ENCODE measurements at places on chromosomes 12 and 14.
A peak's percentile ranks its signal among the peaks of the same experiment; 100 is the strongest.

DNA sequence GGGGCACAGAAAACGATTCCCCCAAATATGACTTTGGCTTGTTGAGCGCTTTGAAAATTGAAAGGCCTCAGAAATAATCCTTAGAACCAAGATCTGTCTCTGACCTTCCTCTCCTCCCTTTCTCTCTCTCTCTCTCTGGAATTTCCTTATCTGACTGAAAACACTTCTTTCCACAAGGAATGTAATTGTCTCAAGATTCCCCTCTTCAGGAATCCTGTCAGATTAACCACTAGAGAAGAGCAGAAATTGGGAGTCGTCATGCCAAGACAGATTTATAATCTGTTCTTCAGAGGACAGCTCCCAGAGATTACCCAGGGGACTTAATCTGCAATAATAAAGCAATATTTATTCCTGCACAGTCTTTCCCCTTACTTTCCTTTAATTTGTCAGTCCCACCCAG lies 317.6 kb downstream of the ACSS3 start:
- DNase-seq = no peak

GRCh38 chr14:77505031-77505430 lies 6.4 kb upstream of the ISM2 start:
- DNase-seq = no peak

DNA sequence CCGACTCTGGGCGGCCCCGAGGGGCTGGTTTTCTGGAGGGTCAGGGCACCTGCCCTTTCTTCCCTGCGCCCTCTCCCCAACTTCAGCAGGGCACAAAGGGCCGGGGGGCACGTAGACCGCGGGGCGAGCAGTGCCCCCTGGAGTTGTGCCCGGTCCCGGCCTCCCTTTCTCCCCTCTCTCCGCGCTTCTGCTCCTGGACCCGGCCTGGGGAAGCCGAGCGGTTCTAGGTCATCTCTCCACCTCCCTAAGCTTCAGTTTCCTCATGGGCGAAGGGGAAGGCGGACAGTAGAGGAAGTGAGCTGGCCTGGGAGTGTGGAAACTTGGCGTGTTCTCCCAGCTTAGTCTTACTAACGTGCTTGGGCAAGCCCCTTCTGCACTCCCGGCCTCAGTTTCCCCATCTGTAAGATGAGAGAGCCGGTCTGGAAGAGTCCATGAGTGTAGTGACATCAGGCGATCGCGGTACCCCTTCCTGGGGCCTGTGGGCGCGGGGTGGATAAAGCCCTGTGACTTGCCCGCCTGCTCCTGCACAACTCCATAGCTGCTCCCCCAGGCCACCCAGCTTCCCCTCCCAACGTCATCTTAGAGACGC lies 158.6 kb upstream of the PARP11 start:
- DNase-seq = peak; percentile 55

DNA sequence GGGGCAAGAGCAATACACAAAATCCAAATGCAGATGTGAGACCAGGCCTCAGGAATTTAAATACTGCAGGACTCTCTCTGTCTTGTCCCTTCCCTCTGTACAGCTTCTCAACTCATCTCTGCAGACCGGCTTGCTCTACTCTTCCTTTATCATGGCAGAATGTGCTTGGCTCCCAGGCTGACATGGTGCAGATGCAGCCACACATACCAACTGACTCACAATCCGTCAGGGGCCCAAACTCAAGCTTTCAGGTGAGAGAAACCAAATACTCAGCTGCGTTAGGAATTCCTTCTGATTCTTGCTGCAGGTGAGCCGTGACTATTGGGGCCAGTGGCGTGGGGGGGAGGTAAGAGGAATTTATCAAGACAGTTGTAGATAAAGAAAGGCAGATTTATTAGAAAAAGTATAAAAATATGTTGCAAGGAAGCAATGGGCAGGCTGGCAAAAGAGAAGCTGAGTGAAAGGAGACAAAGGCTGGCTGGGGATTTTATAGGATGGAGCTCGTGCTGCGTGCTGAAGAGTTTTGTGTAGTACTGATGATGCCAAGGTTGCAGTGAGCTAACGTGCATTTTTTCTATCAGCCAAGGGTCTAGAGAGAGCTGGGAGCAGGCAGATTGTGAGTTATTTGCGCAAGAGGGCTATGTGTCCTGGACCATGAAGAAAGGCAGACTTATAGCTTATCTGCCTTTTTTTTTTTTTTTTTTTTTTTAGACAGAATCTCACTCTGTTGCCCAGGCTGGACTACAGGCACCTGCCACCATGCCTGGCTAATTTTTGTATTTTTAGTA lies 5.0 kb upstream of the LGALS3 start:
- no peak for DNase-seq

GRCh38 chr14:23106747-23107045 lies 1.9 kb upstream of the CIROP start:
- no peak for DNase-seq

DNA sequence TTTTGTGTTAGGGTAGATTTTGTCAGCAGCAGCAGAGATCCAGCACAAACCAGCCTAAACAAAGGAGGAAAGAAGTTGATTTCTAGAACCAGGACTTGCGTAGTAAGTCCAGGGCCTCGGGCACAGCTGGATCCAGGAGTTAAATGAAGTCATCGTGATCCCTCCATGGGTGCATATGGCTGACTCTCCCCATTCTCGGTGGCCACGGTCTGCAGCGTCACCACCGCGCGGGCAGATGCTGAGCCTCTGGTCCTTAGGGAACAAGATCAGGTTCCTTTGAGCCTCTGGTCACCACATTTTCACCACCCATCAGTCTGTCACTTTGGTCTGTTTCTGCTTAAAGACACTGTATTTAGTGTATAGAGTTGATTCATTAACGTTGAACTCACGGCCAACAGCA lies 14.8 kb upstream of the GALNT9 start:
- DNase-seq = no peak

DNA sequence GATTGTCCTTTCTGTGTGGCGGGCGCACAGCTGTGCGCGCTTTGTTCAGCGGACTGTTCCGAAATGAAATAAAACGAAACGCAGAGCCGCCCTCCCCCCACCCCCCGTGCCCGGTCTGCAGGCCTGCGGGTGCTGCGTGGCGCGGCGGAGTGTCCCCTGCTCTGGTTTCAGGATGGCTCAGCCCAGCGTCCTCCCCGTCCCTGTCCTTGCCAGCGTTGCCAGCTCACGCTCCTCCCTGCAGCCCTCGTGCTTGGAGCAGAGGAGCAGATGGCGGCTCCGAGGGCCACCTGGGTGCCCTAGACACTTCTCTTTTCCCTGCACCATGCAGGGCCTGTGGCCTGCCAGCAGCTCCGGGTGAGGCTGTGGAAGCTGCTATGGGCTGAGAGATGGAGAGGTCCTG lies 17.5 kb upstream of the BEGAIN start:
- DNase-seq = no peak

GRCh38 chr14:50823051-50823761 lies 7.8 kb downstream of the NIN start:
- DNase-seq = no peak

DNA sequence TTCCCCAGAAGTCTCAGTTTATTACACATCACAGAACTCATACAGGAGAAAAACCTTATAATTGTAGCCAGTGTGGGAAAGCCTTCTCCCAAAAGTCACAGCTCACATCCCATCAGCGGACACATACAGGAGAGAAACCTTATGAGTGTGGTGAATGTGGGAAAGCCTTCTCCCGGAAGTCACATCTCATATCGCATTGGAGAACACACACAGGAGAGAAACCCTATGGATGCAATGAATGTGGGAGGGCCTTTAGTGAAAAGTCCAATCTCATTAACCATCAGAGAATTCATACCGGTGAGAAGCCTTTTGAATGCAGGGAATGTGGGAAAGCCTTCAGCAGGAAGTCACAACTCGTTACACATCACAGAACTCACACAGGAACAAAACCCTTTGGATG lies 20.1 kb downstream of the ZNF84 start:
- DNase-seq = peak; percentile 19

GRCh38 chr12:2108166-2108565 lies 55.4 kb downstream of the CACNA1C start:
- no peak for DNase-seq

Measured in choroid plexus epithelial cell (primary cell).